Fibroblast of skin of left biceps (primary cell): ENCODE measurements at places on chromosomes 7 and 10.

DNA sequence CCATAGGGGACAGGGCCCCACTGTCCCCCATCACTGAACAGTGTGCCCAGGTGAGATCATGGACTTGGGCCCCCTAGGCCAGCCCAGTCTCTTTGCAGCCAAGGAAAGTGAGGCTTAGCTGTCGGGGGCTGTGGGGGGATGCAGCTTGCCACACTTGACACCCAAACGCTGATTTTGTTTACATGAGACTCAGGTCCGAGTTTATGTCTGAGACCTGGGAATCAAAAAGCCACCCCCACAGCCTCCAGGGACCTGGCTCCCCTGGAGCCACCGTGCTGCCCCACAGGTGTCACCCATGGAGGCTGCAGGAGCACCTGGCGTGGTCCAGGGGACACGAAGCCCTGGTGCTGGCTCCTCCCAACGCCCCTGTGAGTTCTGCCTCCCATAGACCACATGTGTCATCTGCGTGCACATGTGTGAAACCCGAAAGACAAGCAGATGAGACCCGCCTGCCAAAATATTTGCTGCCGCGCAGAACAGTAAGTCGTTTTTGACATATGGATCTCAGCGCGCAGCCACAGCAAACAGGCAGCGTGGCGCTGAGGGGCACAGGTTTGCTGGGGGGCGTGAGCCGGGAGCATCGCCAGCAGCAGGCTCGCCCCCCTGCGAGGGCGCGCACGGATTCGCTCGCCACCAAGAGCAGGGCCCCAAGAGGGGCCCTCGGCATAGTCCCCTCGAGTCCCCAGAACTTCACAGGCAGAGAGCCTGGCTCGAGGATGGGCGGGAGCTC, 112.3 kb downstream of the LHPP start:
- no peak for DNase-seq

- DNase-seq = no peak
Measured at GRCh38 chr7:7944619-7945282, 23.8 kb upstream of the GLCCI1 start.

DNA sequence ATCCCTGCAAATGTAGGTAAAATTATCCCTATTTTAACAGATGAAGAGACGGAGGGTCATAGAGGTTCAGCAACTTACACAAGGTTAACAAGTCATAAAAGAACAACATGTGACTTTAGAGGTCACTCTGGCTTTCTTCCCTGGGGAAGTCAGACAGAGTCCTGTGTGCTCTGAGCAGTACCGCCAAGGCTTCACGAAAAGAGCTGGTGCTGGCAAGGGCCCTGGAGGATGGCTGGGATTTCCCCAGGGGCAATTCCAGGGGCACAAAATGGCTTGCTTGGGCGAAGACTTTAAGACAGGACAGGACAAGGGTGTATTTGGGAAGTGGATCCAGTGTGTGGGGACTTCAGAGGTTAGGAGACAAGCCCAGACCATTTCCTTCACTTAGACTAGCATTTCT, 144.1 kb downstream of the PIP4K2A start:
- DNase-seq = no peak

GRCh38 chr10:125054669-125055268, 105.6 kb downstream of the CTBP2 start:
- DNase-seq = no peak
